NCI-H2171 (cell line): ENCODE measurements at places on chromosomes 6 and 20.

- no peak for DNase-seq
Observed at GRCh38 chr6:18386298-18386976, 713 bp upstream of the RNF144B start.

DNA sequence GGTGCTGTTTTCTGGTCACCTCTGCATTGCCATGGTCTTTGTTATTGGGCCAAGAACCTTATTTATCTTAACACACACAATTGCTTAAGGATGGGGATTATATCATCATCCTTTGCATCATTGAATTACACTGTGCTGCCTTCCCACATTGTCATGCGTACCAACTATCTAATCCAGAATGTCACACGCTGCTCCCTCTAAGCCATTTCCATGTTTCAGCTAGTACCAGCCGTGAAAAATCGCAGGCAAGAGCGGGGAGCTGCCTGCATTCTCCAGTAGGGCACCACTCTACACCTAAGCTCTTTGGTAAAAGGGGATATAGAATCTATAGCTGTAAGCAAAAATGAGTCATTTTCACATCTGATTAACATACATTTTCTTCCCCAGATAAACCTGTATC, 277.0 kb downstream of the PRL start:
- no peak for DNase-seq

DNA sequence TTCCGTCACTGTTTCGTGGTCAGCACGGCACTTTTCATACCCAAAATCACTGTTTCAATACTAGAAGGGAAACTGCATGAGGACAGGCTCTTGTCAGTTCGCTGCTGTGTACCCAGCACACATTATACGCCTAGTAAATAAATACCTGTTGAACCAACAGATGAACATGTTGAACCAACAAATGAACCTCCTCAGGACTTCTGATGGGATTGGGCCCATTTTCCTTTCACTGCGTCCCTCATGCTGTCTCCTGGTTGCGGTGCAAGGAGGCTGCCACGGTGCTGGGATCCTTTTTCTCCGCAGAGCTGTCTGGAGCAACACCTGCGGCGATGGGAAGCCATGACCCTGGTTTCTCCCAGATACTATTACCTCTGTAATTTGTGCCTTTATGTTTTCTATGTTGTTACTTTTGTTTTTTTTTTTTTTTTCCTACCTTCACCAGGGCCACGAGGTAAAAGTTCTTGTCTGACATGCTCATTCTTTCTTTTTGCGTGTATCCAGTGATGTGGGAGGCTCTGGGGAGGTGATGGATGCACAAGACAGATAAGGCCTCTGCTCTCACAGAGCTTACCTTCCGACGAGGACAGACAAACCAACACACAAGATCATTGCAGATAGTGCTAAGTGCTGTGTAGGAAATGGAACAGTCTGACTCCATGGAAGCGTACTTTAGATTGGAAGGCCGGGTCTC, 1.1 kb downstream of the VAPB start:
- DNase-seq = no peak

DNA sequence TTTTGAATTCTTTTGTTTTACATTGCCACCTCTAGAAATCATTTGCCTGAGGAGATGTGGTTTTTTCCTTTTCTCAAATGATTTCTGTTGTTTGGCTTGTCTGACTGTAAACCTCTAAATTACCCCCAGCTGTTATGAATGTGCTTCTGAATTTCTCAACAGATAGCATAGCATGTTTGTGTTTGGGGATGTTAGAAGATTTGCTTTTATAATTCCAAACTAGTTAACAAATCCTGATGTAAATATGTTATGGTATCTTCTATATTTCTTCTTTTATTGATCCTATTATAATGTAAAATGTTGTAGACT, 31.6 kb upstream of the EZR start:
- no peak for DNase-seq
